ENCODE measurements at places on chromosomes 16 and 17.

DNA sequence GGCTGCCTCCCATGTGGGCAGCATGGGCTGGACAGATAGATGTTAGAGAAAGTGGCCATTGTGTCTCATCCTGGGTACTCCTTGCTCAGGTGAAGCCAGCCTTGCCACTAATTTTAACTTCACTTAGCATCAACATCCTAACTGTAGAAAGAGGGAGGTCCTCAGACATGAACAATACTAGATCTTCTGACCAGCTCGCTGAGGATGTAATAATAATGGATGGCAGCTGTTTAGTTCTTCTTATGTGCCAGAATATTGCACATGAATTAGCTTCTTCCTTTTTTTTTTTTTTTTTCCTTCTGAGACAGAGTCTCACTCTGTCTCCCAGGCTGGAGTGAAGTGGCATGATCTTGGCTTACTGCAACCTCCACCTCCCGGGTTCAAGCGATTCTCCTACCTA is 232.4 kb downstream of the CCDC182 start:
- DNase-seq, result no peak

GRCh38 chr16:79863128-79864031 is 262.8 kb upstream of the MAF start:
- no peak for DNase-seq

GRCh38 chr17:72244494-72244893 is 123.7 kb downstream of the SOX9 start:
- DNase-seq, result no peak

DNA sequence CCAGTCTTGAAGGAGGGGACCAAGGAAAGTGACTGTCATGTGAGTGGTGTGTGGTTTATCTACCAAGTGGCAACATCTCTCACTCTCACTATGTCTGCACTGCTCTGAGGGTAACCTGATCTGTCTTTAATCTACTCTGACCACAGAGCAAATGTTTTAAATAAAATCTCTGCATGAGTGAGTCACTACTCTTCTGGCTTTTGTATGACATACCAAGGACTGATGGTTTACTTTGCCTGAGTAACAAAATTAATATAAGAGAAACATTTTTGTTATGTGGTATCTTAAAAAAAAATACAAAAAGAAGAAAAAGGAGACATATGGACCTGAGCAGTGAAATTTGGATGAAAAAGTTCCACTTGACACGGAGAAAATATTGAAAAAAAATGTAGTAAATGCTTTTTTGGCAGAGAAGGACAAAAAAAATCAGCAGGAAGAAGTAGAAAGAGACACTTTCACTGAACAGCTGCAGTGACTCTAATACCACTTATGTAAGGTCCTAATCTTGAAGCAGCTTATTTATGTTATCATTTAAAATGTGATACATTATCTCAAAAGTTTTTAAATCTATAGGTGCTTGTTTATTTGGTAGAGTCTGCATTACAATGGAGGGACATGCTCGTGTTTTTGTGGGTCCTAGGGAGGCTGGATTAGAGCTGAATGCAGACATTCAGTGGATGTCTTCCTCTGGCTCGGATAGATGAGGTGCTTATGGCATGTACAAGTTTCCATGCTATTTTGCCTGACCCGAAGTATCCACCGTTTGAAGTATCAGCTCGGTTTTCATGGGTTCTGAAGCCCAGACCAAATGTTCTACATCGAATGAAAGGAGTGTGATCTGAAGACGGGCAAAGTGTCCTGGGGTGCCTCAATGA is 240.7 kb downstream of the MAP2K6 start:
- peak; percentile 86 for DNase-seq

DNA sequence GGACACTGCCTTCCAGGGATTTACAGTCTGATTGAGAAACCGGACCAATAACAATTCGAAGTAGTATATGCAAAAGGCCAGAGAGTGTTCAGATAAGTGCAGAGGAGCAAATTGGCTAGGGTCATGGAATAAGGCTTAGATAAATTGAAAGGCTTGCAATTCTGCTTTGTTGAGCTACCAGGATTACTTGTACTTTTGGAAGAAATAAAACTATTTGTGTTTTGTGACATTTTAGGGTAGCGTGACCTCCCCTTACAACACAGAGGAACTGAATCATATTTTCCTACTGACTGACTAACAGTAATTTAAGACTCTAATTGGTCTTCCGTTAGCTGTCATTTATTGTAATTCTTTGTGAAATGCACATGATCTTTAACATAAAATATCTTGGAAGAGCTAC is 104.7 kb downstream of the PITPNC1 start:
- peak; percentile 72 for DNase-seq

GRCh38 chr16:77711775-77712174 is 10.5 kb upstream of the NUDT7 start:
- DNase-seq, result no peak

DNA sequence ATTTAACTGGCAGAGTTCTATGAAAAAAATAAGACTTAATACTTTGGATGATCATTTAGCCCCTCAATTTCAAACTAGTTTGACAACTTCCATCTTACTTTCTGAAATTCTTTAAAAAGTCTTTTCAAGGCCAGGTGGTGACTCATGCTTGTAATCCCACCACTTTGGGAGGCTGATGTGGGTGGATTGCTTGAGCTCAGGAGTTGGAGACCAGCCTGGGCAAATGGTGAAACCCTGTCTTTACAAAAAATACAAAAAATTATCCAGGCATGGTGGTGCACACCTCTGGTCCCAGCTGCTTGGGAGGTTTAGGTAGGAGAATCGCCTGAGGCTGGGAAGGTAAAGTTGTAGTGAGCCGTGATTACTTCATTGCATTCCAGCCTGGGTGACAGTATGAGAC is 154.4 kb downstream of the TANC2 start:
- peak; percentile 20 for DNase-seq

DNA sequence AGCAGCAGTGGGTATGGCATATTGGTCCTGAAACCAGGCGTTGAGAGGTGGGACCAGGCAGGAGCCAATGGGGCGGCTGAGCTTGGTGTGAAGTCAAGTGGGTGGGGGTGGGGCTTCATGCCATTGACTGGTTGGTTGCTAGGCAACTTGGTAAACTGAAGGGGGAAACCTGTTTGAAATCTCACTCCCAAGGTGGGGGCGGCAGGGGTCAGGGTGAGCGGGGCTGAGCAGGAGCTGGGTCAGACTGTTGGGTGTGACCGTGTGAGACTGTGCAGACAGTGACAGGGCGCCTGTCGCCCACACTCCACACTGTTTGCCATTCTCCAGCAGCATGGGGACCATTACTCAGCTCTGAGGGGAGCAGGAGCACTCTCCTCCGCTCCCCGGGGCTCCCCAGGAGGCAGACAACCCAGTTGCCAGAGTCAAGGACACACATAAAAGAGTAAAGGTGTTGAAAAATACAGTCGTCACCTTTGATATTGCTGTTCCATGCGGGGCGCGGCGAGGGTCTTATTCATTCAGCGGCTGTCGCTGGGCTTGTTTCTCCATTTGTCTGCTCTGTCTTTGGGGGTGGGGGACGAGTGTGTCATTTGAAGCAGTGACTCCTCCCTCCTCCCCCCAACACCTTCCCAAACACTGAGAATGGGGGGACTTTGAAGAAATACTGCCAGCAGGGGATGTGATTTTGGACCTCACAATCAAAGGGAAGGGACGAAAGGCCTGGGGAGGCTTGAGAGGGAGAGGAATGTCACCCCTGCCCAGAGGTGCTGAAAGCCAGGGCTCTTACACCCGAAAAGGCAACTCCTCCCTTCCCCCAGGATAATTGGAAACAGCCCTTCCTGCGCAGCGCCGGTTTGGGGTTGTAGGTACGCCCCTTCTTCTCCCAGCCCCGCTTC is 1.2 kb upstream of the EFNB3 start:
- DNase-seq, result peak; percentile 54

DNA sequence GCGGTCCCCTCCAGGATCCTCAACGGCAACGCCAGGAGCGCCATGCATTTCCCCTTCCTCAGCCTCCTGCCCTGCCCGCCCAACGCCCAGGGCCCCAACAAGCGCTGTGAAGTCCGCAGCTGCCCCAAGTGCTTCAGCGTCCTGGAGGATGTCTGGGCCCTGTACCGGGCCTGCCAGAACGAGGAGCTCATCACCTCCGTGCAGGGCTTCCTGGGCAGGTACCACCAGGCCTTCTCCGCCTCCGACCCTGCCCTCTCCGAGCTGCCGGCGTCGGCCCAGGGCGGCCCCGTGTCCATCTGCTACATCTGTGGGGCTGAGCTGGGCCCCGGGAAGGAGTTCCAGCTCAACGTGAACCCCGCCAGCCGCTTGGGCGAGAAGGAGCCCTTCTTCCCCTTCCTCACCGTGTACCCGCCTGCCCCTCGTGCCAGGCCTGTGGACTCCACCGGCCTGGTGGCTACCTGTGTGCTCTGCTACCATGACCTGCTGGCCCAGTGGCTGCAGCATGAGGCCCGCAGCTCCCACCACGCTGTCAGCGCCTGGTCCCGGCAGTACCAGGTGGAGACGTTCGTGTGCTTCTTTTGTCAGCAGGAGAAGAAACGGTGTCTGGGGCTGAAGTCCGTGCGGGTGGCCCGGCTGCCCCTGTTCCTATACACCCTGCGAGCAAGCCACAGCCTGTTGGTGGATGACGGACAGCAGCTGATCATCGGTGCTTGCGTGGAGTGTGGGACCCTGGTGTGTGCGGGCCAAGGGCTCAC is 58.9 kb upstream of the CIBAR2 start:
- no peak for DNase-seq

DNA sequence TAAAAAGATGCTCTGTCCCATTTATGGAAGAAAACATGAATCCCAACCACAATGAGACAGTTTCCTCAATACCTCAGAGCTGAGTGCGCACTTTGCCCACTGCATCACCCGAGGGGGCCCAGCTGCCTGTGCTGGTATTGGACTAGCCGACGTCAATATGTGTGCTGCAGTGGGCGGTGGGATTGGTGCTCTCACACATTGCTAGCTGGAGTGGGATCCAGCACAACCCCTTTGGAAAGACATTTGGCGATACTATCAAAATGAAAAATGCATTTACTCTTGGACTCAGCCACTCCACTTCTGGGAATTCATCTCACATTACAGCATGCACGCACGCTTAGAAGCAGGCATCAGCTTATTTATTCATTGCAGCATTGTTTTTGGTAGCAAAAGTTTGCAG is 289.2 kb upstream of the FOXF1 start:
- DNase-seq, result peak; percentile 36

GRCh38 chr17:42744283-42744805 is 496 bp downstream of the EZH1 start:
- peak; percentile 65 for DNase-seq

- DNase-seq, result no peak
Measured at GRCh38 chr16:53985861-53986260, 281.9 kb downstream of the FTO start.

DNA sequence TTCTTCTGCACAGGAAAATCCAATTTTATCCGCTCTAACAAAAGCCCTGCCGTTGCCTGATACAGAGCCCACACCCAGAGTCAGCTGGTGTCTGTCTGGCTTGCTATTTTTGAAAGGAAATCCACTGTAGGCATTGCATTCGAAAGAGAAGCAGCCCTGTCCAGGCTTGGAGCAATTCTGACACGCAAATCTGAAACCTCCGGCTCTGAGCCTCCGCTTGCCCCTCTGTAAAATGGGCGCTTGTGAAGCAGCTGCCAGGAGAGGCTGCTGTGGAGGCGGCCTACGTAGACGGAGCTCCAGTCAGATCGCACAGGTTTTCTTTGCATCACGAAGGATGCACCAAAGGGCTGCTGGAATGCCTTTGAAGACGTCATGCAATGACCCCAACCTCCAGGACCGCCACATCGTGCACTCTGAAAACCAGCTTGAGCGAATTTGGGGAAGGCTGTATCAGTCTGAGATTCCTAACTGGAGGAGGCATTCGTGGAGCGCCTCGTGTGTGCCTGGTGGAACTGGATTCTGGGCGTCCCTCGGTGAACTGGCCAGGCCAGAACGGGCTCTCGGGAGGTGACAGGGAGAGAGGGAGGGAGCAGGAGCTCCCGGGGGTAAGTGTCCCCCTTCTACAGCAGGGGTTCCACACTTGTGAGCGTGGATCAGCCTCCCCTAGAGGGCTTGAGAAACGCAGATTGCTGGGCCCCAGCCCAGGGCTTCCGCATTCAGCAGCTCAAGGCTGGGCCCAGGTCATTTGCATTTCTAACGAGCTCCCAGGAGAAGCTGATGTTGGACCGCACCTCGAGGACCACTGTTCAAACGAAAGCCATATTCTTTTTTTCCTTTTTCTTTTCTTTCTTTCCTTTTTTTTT is 215.5 kb downstream of the MRTFB start:
- DNase-seq, result no peak

DNA sequence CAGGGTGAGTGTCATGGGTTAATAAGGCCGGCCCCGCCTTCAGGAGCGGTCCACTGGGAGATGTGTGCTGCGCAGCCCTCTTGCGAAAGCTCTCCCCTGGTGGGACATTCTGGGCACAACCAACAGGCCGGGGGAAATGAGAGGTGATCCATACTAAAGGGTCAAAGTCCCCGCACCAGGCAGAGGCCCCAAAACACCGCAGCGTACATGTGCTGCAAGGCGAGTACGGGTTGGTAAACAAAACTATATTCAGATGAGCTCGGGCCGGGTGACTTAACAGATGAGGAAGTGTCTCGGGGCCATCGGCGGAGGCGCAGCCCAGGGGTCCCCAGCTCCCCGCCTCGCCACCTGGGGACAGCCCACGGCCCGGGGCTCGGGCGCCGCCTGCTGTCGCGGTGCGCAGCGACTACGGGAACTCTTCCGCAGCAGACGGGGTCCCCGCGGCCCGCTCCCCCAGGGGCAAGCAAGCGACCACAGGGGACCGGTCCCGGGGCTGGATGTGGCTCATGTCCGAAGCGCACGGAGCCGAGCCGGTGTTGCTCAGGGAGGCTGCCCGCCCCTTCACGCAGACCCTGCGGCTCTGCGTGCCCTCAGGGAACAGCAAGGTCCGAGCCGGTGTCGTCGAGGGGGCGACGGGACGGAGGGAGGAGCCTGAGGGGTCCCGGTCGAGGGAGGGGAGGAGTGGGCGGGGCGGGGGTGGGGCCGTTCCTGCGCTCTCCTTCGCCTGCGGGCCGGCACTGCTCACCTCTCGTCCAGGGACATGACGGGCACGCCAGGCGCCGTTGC is at the start of gene RAB37:
Gene RAB37 (plus strand): TSS at position 744 of the 786 bp plus-strand sequence. CDS start 17 bp downstream, at position 761.
- DNase-seq, result no peak

GRCh38 chr16:11142951-11143350 is 113.1 kb downstream of the SOCS1 start:
- DNase-seq, result no peak

DNA sequence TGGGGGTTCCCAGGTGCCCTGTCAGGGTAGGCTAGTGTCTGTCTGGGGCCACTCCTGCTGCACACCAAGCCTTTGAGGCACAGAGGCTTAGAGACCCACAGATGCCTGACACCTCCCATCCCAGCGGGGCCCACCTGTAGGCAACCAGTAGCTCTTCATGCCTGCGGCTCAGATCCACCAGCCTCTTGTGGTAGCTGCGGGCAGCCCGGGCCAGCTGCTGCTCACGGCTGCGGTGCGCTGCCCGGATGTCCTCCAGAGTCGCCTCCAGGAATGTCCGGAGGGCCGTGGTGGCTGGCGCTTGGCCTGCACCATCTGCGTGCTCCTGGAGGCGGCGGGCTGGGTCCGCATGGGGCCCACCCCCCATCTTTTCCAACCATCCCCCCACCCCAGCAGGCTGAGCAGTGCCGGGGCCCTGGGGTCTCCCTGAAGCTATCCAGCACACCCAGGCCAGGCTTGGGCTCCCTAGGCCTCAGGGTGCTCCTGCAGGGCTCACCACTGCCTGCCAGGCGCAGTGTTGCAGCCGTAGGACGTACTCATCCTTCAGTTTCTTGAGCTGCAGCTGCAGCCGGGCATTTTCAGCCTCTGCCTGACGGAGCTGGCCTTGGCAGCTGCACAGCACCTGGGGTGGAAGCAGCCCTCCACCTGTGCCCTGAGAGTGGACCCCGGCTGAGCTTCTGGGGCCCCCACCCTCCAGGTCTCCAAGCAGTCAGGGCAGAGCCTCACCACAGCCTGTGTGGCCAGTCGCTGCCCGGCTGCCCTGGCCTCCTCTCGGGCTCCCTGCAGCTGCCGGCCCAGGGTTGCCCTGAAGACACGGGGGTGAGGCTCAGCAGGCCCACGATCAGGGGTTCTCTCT is 1.8 kb downstream of the CCDC78 start:
- DNase-seq, result no peak

All from EH (cell line).